ENCODE measurements at places on chromosomes 1 and 21.

DNA sequence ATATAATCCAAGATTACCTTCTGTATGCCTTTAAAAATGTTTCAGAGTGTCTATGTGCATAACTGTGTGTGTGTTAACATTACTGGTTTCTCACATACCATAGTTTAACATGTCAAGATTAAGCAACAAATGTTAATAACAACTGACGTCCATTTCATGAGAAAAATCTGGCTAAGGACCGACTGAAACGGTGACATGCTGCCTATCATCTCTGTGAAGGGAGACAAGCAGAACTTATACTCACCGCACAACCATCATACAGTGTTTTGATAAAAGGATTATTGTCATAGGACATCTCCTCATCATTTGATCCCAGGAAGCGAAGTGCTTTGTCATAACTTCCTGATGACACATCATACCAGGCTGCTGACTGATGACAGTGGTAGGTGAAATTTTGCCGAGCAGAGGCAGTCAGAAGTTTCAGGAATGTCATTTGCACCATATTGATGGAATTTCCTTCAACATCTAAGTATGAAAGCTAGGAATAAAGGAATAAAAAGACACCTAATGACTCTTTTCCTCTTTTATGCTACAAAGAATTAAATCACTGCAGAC, 228.8 kb downstream of the COL11A1 start:
- DNase-seq, result no peak

DNA sequence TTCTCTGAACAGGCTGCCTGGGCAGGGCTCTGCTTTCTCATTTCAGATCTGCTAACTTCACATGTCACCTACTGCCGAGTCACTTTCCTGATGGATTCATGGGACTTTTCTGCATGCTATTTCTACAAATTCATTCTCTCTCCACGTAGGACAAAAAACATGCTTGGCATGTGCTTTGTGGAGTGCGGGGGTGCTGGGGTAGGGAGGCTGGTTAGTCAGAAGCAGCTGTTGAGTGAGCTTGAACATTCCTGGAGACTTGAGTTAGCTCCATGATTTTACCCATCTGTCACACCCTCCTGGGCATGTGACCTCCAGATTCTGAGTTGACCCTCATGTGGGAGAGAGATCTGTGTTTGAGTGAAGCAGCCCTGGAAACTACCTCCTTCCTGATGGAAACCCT, 71.4 kb downstream of the UCK2 start:
- DNase-seq, result no peak

DNA sequence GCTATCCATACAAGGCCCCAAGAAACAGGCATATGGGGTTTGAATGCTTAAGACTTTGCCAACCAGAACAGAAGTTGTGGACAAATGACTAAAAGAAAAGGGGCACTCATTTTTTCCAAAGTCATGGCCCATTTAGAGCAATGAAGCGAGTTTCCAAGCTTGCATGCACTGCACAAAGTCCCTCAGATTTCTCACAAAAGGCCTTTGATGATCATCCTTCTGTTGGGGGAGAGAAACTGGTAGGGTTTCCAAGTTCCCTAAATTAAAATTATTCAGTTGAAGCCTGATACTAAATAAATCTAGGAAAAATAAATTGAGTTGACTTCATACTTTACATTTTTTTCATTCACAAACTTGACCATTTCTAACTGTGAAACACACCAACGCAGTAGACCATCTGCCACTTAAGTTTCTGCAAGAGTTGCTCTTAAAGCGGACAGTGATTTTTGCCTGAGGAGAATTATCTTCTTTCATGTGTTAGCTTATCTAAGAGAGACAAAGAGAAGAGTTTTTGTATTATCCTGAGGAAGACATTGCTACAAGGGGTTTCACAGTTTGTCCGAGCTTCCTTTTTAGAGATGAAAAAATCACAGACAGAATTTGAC, 139.2 kb downstream of the SEC16B start:
- no peak for DNase-seq

DNA sequence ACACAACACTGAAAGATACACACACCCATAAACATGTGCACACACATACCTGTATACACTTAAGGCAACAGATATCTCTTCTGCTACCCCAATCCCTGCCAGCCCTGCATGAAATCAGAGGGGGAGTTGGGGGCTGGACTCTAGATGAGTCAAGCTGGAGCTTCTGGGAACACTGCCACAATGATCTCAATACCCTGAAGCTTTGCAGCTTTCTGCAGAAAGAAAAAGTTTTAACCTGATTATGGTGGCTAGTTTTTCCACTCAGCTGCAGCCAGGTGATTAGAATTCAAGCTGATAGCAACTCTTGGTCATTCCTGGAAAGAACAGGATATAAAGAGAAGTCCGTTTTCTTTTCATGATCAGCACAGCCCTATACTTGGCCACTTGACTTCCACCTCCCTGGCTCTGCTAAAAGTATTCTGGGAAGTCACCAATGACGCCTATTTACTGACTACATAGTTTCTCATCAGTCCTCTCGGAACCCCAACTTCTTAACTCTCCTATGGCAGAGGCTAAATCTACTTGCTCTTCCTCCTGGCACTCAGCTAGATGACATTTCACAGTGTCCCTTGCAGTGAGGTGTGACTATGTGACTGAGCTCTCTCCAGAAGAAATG, 20.7 kb upstream of the DNASE2B start:
- DNase-seq, result no peak

DNA sequence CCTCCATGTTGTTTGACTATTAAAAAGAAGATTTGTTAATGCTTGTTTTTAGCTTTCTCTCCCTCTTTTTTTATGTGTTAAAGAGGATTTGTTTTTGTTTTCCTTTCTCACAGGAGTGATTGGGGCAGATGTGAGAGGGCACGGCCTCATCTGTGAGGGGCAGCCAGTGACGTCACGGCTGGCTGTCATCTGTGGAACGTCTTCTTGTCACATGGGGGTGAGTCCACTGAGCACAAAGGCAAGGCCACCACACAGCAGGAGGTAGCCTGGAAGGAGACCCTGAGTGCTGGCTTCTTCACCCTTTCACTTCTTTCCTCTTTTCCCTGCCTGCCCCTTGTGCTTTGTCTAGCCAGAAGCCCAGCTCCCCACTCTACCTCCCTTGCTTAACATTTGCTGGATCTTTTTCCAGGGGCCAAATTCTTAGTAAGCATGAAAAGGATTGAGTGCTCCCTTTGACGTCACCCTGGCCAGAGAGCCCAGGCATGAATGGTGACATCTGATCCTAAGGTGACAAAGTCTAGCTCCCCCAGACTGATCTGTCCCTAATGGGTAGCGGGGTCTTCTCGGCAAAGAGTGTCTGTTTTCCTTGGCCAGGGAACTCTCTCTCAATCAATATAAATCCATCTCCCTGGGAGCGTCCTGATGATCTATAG, 257.2 kb downstream of the FGGY start:
- DNase-seq, result no peak

DNA sequence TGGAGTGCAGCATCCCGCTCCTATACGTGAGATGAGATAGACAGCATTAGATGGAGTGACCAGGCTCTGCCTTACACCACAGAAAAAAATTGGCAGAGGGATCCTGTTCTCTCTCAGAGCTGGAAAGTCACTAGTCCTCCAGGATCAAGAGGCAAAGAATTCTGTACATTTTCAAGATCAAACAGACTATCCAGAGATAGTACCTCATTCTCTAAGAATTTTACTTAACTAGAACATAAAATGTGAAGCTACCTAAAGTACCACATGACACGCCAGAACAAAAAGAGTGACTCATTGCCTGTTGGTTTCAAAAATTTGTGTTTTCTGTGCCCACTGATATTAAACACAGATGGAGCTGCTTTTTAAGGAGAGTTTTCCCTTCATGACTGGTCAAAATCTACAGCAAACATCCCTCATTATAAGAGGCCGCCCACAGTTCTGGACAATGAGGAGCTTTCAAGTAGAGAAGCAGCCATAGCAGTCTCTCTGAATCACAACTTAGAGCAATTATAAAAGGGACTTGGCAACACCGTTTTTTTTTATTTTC, 32.3 kb downstream of the CD160 start:
- no peak for DNase-seq
